ENCODE measurements at places on chromosomes 7 and 10.

DNA sequence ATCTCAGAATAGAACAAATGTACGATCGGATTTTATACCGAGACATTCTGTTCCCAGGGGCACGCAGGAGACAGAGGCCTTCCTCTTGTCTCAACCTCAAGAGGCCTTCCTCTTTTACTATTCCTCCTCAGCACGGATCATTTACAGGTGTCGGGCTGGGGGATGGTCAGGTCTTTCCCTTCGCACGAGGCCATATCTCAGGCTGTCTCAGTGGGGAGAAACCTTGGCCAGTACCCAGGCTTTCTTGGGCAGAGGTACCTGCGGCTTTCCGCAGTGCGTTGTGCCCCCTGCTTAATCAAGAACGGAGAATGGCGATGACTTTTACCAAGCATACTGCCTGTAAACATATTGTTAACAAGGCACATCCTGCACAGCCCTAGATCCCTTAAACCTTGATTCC is 44.2 kb downstream of the FANK1 start:
- DNase-seq, result no peak

DNA sequence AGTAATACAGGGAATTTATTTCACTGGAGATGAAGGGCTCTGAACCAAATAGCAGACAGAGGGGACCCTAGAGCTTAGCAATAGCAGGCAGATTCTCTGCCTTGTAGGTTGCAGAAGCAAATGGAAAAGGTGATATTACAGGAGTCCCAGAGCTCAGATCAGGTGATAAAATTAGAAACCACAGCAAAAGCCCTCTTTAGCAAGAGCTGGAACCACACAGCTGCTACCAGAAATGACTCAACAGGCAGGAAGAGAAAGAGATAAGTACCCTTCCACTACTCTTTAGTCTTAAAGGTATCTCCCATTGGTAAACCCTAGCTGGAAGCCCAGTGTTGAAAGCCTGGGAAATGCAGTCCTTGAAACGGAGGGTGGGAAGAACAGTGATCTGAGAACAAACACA is 535.6 kb upstream of the GHITM start:
- DNase-seq, result no peak

- DNase-seq, result no peak
These were observed at the start of gene TCERG1L for GRCh38 chr10:131311661-131312477. TCERG1L (minus strand) TSS chr10:131311721; CDS start chr10:131311635, 86 bp downstream.

DNA sequence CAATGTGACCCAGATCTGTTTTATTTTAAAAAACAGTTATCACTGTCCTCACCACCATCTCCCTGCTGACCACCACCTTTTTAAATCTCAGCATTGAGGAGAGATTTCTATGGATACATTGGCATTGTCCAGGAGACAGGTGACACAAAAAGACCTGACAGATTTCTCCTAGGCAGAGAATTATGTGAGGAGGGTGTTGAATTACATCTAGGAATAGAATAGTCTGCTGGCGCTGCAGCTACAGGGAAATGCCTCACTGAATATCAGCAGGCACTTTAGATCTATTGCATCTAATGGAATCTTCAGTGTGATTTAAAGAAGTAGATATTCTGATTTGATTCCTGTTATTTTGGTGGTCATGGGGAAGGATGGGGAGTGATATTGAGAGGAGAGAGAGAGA is 593.5 kb downstream of the NRG3 start:
- no peak for DNase-seq

- DNase-seq, result no peak
These were observed 129.1 kb downstream of the THSD7A start for GRCh38 chr7:11702938-11703337.

- DNase-seq, result no peak
These were observed 219.7 kb downstream of the PRPF18 start for GRCh38 chr10:13806419-13806818.

- no peak for DNase-seq
These were observed 98.3 kb downstream of the CHST15 start for GRCh38 chr10:123995082-123995460.

All from stimulated activated CD4-positive, alpha-beta T cell treated with anti-CD3 and anti-CD28 coated beads, TNF-alpha, amount 100 ng/mL, for 24 hours (primary cell).